Endodermal cell (in vitro differentiated cells): ENCODE measurements at places on chromosomes 7 and 10. TPM values are rescaled to one million over a fixed set of nuclear protein-coding genes. Genes with fewer than 3 reads are reported as not detected.

DNA sequence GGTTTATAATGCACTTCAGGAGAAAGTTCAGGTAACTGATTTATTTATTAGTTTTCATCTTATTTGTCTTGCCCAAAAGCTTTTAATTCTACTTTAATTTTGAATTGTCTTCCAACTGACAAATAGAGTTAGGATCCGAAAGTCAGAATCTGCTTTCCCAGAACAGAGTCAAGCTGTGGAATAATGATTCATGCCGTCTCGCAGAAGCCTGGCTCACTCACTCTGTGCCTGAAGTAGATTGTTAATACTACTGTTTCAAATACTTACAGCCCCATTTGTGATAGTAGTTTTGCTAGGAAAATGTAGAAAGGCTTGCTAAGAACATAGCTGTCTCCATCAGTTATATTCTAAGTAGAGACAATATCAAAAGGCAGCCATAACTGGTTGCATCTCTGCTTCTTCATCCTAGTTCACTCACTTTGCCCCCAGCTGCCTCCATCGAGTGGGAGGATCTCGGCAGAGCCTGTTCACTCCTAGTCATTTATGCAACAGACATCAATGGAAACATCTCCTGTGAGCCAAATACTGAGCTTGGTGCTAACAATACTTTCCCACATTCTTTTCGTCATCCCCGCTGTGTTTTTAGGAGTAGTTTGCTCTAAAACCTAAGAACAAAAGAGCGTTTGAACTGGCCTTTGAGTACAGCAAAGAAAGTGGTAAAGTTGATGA lies 28.0 kb downstream of the ABRAXAS2 start:
- DNase-seq: no peak
- peaks cover 81% of the 10 kb centered on the region for H3K36me3 ChIP-seq
- H3K4me1 ChIP-seq: no peaks in the 10 kb centered on the region
- H3K4me3 ChIP-seq: no peak overlapping the region
- H3K27ac ChIP-seq: no peak overlapping the region
- H3K27me3 ChIP-seq: no peaks in the 10 kb centered on the region

GLI3 gene
- total RNA-seq: 7.8 to 12.4 TPM (median 10.2 TPM) in 3 replicates

DNA sequence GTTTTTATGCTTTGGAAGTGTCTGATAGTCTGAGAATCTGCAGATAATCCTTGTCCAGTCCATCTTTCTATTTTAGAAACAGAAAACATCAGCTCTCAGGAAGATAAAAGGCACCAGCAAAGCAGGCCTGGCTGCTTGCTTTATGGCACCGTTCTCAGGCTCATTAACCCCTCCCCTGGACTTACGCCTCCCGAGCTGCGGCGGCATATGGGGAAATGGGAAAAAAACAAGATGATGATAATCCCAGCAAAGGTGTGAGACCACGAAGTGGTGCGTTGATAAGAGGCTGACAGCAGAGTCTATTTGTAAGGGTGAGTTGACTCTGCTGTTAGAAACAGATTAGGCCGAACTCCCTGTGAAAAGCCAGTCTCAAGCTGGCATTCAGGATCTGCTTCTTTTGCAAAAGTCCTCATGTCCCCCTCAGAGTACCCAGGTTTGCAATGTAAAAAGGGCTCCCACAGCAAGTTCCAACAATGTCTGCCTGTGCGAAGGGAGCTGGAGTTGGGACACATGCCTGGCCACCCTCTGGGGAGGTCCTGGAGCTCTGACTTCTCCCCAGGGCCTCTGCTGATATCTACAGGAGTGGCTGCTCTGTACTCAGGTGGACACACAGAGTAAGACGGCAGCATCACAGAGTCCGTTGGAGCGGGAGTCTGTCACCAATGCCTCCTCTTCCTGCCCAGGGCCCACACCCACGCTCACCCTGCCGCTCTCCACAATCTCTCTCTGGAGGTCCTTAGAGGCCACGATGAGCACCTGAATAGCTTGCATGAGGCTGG lies 54.3 kb downstream of the SPDYE5 start:
- DNase-seq: peak; percentile 79
- peak overlapping the region; percentile 42 for H3K4me3 ChIP-seq
- H3K27me3 ChIP-seq: no peaks in the 10 kb centered on the region
- peaks cover 2% of the 10 kb centered on the region for H3K4me1 ChIP-seq
- H3K36me3 ChIP-seq: peaks cover 70% of the 10 kb centered on the region

DNA sequence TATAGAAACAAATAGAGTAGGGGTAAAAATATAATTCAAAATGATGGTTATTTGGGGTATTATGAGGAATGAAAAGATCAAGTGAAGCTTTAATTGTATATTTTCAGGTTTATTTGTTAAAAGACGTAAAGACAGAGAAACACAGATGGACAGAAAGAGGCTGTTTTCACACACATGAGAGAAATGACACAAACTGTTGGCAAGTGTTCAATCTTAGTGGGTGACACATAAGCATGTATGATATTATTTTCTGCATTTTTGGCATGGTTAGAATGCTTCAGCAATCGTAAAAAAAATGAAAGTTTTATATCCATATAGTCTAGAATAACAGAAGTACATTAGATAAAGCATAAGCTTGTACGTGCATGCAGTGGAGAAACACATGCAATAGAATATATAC lies 464.4 kb upstream of the AKR1E2 start:
- no peaks in the 10 kb centered on the region for H3K27me3 ChIP-seq
- DNase-seq: no peak
- H3K4me1 ChIP-seq: no peaks in the 10 kb centered on the region
- no peak overlapping the region for H3K4me3 ChIP-seq

COX19 gene
- 16.2 to 18.5 TPM (median 17.1 TPM) in 3 replicates for total RNA-seq
